ENCODE measurements at places on chromosomes 2 and 18.

DNA sequence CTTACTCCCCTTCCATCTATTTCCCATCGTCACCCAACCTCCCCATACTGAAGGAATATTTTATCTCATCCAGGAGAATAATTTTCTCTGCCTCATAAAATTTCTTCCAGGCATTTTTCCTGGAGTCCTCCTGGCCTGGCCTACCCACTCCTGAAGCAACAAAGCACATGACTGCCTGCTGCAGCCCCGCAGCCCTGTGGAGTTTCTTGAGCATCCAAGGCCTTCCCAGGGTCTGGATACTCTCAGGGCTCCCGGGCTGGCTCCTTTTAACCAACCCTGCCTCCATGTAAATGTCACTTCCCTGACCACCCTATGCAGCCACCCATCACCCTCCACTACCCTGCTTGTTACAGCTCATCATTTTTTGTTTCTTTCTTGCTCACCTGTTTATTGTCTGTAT lies 64.0 kb downstream of the CDH20 start:
- no peak for DNase-seq

GRCh38 chr2:137797641-137798040 lies 166.6 kb upstream of the HNMT start:
- no peak for DNase-seq

GRCh38 chr2:24209389-24210105 lies 34.7 kb downstream of the FAM228A start:
- no peak for DNase-seq

GRCh38 chr2:188518381-188518780 lies 226.7 kb downstream of the GULP1 start:
- DNase-seq = no peak

DNA sequence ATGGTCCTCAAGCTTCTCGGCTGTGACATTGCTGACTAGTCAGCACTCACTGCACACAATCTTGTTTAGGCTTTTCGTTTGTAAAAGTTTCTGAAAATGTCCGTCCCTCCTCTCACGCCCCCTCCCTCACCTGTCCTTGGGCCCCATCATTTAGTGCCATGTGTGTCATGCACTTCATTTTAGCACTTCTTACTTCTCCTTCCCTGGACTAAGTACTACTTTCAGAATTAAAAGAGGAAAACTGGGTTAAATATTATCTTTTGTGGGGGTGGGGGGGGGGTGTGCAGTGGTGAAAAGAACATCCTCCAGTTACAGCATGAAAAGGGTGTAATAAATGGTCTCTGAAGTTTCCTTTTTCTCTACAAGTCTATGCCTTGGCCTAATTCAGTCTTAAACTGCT lies 182.0 kb upstream of the SP5 start:
- no peak for DNase-seq

GRCh38 chr2:164792316-164793170 lies 49.1 kb downstream of the COBLL1 start:
- DNase-seq = no peak

DNA sequence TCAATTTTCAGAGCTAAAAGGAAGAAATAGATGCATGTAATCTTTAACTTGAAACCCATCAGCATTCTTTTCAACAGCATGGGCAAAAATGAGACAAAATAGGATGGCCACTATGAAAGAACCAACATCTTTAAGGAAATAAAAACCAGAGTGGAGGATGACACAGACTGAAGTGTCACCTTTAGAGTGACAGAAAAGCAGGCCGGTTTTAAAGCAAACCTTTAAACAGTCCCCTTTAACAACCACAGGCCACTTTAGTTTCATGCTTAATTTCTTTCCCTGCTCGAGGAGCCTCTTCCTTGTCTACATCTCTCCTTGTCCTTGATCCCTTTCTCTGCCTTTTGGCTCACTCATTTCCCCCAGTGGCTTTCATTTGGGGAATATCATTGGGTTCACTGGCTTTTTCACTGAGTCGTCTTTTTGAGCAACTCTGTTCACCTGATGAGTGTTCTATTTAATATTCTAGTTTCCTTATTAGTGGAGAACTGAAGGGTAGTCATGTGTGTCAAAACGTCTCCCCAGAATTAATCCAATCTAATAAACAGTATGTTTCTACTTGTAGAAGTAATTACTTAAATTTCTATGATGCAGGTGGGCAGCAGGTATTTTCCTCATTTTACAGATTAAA lies 72.5 kb downstream of the DOCK10 start:
- DNase-seq = no peak

- no peak for DNase-seq
Observed at GRCh38 chr2:181367411-181367810, 89.8 kb upstream of the ITGA4 start.

DNA sequence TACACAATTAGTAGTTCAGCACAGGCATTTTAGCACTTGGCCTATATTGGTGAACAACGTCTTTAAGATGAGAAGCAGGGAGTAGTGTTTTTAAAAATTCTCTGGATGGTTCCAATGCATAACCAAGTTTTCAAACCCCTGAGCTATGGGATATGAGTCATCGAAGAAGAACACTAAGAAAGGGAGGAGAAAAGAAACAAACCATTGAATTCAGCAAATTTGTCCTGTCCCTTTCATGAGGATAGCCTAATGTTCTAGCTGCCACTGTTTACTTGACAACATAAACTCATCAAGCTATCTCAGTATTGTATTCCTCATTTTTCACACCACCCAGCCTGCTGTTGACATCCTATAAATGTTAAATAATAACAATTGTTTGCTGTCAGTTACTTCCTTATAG lies 158.0 kb downstream of the BARD1 start:
- DNase-seq = no peak

DNA sequence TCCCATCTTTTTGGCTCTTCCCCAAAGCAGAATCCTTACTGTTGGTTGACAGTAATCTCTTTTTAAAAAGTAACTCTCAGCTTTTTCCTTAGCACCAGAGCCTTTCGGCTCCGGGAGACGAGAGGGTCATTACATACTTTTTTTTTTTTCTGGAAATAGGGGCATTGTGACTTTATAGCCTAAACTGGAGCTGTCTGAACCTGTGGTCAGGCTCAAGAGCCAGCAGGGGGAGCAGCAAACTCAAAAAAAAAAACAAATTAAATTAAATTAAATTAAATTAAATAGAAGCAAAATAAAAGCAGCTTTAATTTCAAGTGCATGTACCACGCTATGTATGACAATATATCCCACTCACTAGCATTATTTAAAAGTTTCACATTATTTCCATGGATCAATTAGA lies 156.6 kb downstream of the DTNA start:
- no peak for DNase-seq

DNA sequence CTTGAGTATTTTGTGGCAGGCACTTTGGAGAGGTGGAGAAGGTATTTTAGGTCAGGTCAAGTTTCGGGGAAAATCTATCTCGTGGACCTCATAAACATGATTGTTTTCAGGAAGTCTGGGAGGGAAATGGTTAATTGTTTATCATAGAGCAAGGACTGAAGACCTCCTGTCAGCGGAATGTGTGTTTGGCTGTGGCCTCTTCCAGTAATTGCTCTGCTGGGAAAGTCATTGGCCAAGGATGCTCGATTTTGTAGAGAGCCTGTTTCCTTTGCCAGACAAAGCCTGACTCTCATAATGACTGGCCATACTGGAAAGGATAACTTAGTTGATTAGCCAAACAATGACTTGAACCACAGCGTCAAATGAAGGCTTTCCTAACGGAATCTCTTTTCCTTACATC lies 30.0 kb downstream of the IL1R2 start:
- DNase-seq = no peak

- peak; percentile 92 for DNase-seq
Observed at GRCh38 chr2:8685697-8686358, 4.0 kb downstream of the ID2 start.

GRCh38 chr2:225761396-225761795 lies 361.9 kb downstream of the NYAP2 start:
- DNase-seq = no peak

DNA sequence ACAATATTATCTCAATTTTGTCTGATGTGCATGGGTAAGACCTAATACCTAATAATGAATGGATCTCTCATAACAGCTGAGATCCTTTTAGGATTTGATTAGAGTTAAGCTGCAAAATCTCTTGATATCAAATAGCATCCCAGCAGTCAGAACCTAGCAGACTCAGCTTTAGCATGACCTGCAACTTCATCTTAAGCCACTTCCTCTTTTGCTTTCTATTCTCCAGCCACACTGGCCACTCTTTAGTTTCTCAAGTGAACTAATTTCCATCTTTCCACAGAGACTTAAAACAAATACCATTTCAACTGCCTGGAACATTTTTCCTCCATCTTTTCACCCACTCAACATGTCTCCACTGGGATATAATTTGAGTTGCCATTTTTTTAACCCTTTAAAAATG lies 1251.6 kb upstream of the ZEB2 start:
- no peak for DNase-seq

GRCh38 chr2:220779931-220780330 lies 792.2 kb downstream of the EPHA4 start:
- DNase-seq = no peak

GRCh38 chr2:181430406-181431118 lies 26.6 kb upstream of the ITGA4 start:
- DNase-seq = no peak

DNA sequence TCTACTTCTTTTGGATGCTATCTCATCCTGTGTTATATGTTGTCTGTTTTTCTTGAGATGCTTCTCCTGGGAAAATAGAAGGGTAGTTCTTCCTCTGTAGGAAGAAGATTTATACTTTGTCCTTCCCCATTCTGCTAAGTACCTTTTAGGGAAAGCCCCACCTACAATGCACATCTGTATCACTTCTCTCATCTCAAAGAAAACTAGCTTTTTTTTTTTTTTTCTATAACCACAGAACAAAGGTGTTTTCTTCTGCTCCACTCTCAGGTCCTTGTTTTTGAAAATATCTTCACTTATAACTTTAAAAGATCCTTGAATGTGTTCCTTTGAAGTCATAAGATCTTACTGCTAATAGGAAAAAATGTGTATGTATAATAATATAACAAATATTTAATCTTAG lies 30.8 kb downstream of the CCDC150 start:
- DNase-seq = no peak

DNA sequence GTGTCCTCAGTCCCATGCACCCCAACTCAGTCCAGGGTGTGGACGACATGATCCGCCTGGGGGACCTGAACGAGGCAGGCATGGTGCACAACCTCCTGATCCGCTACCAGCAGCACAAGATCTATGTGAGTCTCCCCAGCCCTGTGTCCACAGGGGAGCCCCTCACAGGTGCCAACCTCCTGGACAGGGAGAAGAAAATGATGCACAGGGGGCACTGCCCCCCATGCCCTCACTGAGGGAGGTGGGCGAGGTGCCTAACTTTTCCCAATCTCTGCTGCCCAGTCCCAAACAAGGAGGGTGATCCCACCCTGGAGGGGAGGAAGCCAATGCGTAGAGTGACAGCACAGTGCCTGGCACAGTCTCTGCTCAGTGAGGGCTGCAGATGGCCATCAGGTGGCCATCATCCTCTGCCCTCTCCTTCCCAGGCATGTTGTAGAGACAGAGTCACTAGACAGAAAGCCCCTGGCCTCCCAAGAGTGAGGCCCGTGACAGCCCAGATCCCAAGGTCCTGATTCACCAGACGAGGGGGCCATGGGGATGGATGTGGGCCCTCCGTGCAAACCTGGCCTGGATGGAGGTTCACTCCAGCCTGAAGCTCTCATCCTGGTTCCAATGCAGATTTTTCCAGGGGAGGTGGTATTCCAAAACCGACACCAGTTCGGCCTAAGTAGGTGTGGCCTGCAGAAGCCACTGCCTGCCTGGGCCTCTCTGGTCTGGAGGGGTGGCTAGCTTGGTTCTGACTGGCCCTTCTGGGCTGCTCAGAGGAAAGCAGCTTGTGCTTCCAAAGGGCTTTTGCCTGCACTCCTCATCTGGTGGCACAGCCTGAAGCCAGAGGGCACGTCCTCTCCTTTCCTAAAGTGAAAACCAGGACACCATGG lies 30.0 kb downstream of the MYO7B start:
- peak; percentile 33 for DNase-seq

DNA sequence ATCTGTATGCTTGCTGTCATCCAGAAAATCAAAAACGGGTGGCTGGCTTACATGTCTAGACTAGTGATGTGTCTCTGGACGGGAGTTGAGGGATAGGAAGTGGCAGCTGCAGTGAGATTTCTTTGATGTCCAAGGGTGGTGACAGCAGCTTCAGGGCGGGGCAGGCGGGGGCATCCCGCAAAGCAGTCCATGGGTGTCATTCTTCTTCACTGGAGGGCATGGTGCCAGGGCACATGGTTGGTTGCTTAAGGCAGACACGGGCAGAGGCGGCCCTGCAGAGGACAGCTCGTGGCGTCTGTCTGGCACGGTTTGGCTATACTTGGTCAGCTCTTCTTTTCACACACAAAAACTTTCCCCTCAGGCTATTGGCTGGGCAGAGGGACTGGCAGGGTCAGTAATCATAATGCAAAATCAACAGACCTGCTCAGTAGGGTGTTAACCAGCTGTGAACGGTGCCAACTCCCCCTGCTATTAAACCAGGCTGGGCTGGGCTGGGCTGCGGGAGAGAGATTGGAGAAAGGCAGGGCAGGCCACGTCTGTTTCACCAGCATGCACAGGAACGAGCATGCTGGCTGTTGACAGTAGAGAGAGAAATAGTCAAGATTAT lies 63.7 kb downstream of the COL4A3 start:
- DNase-seq = peak; percentile 81

DNA sequence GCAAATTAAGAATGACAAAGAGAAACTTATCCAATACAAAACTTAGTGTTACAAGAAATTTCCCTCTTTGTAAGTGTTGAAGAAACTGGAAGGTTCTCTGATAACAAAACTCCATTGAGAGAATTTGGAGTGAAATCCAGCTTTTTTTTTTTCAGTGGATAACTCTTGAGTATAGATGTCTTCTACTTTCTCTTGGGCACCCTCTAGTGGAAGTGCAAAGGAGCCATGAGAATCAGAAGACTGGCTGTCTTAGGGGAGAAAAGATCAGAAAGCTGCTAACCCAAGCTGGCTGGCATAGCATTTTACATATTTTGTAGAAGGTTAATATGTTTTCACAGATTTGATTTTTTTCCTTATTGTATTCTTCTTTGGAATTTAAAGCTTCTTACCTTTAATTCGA lies 138.8 kb upstream of the SATB2 start:
- DNase-seq = no peak

GRCh38 chr2:216695401-216695821 lies at the start of gene IGFBP5:
TSS of gene IGFBP5 (minus strand) at chr2:216695549. CDS start at chr2:216694775, 774 bp downstream.
- DNase-seq = peak; percentile 93

DNA sequence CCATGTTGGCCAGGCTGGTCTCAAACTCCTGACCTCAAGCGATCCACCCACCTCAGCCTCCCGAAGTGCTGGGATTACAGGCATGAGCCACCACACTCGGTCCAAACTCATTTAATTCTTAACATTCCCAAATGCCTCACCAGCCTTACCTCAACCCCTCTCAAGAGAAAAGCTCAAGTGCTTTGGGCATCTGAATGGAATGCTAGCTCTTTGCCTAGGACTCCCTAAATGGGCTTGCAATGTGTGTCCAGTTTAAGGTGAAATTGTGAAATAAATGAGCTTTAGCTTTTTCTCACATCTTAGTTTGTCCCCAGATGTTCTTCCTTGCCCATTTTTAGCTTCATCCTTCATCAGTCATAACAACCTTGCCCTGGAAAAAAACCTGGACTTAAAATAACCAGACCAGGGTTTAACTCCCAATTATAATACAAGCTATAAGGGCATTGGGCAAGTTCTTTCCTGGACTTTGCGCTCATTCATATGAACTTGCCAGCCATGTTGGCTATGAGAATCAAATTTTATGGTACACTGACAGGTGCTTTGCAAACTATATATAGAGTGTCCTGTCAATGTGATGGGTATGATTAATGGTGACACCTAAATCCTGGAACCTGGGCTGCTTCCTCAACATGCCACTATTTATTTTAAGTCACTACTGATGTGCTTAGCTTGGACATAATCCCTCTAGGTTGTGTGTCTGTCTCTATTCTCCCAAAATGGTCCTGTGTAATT lies 95.1 kb upstream of the SERPINE2 start:
- no peak for DNase-seq

All from cardiac septum (tissue), 1 donor.